ENCODE measurements at places on chromosomes 12 and 14.

GRCh38 chr14:51873221-51873893, 12.9 kb downstream of the GNG2 start:
- peak; percentile 42 for DNase-seq

DNA sequence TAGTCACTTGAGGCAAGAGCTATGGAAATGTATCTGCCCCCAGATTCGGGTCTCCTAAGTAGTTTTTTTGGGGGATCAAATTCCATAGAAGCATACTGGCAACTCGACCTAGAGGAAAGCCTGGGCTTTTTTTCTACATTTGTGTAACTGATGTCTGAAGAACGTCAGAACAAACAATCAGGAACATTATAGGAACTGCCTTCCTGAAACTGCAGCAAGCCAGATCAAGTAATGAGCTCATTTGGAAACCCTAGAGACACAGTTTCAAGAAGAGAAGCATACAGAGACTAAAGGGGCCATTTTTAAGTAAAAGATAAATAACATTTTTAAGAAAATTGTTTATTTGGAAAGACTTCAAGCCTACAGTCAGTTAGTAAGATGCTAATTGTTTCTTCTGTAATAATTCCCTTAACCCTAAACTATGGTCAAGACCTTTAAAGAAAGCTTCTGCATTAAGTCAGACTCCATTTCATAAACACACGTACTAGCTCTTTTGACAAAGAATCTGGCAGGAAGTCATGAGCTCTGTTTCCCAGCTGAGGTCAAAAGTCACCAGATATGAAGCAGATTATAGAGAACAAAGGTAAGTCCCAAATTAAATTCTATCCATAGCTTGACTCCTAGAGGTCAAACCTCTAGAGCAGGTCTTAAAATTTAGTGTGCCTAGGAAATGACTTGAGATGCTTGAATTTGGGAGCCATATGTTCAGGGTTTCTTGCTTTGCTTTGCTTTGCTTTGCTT, 112.8 kb downstream of the EGLN3 start:
- no peak for DNase-seq

DNA sequence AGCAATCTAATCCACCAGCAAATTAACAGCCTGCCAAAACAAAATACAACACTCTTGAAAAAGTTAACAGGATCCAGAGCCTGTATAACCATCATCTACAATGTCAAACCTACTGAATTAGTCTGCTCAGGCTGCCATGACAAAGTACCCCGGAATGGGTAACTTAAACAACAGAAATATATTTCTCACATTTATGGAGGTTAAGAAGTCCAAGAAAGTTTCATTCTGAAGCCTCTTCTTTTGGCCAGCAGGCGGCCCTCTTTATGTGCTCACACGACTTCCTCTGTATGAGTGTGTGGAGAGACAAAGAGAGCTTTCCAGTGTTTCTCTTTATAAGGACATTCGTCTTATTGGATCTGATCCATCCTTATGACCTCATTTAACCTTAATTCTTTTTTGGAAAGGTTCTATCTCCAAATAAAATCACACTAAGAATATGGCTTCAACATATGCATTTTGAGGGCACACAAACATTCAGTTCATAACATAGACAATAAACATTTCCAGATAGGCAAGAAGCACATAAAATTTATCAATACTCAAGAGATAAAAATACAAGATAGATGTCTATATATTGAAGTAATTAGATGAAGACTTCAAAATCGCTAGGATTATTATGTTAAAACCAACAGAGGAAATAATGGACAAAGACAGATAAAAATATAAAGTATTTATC, 5.9 kb upstream of the RERG start:
- DNase-seq, result peak; percentile 40

DNA sequence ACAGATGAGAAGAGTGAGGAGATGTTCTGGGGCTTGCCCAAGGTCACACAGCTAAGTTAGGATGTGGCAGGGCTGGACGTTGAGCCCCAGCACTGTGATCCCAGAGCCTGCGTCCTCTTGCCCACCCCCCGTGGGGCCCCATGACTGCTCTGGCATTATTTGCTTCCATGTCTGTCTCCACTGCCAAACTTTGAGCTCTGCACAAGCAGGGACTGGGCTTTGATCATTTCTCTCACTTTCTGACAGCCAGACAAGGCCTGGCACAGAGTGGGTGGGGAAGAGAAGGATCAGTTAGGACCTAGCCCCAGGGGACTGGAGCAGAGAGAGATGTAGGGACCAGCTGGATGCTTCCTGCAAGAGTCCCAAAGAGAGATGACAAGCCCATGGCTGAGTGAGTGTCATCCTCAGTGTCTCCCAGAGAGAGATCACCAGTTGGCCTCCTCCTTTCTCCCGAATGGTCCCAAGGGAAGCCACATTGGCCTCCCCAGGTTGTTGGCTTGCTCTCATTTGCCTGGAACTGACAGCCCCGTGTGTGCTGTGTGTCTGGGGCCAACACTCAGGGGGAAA, 126.7 kb upstream of the PWP1 start:
- DNase-seq, result no peak

- no peak for DNase-seq
Observed at GRCh38 chr14:69077841-69078240, 75.1 kb downstream of the DCAF5 start.

GRCh38 chr14:35503646-35504045, 30.3 kb upstream of the INSM2 start:
- no peak for DNase-seq

DNA sequence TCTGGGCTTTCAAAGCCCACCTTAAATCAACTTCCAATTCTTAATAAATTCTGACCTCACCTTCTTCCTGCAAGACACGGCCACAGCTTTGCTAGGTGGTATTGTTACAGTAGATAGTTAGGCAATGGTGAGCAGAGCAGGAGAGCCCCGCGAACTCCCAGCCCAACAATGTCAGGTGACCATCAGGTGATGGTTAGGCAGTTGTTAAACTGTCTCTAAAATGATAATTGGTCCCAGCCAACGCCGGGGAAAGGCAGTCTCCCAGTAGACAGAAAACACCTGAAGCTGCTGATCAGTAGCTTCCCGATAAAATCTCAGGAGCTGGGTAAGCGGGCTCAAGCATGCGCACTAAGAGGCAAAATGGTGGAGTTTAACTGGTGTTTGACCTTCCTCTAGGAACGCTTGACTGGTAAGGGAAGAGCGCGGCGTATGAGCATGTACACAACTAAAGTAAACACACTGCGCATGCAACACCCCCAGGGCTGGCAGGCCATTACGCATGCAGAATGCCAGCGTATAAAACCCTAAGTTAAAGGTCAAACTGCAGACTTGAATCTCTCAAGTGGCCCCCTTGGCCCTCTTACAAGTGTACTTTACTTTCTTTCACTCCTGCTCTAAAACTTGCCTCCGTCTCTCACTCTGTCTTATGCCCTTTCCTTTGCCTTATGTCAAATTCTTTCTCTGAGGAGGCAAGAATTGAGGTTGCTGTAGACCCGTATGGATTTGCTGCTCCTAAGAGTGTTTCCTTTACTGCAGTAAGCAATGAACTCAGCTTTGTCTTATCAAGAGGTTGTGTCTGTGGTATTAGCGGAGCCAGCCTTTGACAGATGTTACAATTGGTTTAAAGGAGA, 113.5 kb downstream of the C12orf75 start:
- no peak for DNase-seq

- no peak for DNase-seq
Observed at GRCh38 chr14:94217116-94217515, 43.0 kb downstream of the PPP4R4 start.

- no peak for DNase-seq
Observed at GRCh38 chr12:10453156-10453555, at the start of gene KLRC1. Gene KLRC1, minus strand, starts transcription at chr12:10453377. Its CDS starts 2,221 bp downstream, at chr12:10451156.

GRCh38 chr14:66330228-66330627, 155.9 kb upstream of the CCDC196 start:
- DNase-seq, result no peak

- no peak for DNase-seq
Observed at GRCh38 chr12:58919231-58920101, 838 bp downstream of the LRIG3 start.

GRCh38 chr12:60977966-60978365, 1282.2 kb upstream of the USP15 start:
- no peak for DNase-seq

DNA sequence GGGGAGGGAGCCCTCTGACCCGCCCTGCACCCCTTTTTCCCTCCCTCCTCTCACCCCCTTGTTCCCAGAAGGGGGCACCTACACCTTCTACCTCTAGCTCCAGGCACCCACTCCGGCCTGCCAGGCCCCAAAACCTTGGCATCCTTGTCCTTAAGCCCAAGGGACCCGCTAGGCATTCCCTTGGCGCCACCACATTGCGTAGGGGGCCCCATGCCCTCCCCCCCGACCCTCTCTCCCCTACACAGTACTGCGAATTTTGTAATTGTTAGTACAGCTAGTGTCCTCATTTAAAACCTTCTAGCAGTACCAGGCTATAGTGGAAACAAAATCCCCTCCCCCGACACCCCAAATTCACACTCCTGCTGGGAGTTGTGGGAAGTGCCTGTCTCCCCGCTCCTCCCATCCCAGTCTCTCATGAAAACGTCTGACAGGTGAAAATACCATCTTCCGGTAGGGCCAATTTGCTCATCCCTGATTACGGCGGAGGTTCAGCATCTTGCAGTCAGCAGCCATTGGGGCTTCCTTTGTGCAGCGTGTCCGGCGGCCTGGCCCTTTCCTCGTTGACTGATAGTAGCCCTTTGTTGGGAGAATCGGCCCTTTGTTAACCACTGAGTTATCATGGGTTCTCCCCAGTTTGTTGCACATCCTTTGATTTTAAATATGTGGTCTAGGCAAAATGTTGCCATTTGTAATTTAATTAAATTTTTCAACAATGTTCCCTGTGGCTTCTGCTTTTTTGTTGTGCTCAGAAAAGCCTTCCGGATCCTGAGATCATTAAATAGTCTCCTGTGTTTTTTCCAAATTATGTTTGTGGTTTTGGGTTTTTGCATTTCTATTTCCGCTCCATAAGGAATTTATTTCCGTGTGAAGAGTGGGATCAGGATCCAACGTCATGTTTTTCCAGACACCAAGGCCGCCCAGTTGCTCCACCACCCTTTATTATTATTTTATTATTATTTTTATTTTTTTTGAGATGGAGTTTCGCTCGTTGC, 7.9 kb upstream of the CEP170B start:
- DNase-seq, result no peak

GRCh38 chr12:45720069-45720468, 9.4 kb upstream of the ARID2 start:
- no peak for DNase-seq

GRCh38 chr14:60508707-60509437, at the start of gene SIX6:
Gene SIX6, plus strand, starts transcription at chr14:60509146. Its CDS starts 253 bp downstream, at chr14:60509399.
- DNase-seq, result no peak

GRCh38 chr14:94366146-94366915, 22.1 kb downstream of the SERPINA1 start:
- no peak for DNase-seq

DNA sequence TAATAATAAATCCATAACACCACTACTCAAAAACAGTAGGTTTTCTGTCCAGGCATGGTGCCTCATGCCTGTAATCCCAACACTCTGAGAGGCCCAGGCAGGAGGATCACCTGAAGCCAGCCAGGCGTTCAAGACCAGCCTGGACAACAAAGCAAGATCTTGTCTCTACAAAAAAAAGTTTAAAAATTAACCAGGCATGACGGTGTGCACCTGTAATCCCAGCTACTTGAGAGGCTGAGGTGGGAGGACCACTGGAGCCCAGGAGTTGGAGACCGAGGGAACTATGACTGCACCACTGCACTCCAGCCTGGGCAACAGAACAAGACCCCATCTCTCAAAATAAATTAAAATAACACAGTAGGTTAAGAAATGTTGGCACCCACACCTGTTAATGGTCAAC, 44.5 kb upstream of the AP4S1 start:
- no peak for DNase-seq

DNA sequence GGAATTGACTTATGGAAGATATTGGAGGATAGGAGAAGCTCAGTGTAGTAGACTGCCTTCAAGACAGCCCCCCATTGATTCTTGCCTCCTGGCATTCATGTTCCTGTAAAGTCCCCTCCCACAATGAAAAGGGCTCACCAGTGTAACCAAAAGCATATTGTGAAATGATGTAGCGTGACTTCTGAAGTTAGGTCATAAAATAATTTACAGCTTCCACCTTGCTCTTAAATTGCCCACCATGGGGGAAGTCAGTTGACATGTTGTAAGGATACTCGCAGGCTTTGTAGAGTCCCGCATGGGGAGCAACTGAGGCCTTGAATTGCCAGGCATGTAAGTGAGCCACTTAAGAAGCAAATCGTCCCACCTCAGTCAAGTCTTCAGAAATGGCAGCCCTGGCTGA, 25.1 kb downstream of the GTSF1 start:
- DNase-seq, result no peak

GRCh38 chr12:97131220-97131981, 224.3 kb downstream of the NEDD1 start:
- no peak for DNase-seq

GRCh38 chr14:20440882-20441281, 4.9 kb upstream of the KLHL33 start:
- DNase-seq, result peak; percentile 15

GRCh38 chr12:109436188-109436560, 40.9 kb downstream of the KCTD10 start:
- no peak for DNase-seq

DNA sequence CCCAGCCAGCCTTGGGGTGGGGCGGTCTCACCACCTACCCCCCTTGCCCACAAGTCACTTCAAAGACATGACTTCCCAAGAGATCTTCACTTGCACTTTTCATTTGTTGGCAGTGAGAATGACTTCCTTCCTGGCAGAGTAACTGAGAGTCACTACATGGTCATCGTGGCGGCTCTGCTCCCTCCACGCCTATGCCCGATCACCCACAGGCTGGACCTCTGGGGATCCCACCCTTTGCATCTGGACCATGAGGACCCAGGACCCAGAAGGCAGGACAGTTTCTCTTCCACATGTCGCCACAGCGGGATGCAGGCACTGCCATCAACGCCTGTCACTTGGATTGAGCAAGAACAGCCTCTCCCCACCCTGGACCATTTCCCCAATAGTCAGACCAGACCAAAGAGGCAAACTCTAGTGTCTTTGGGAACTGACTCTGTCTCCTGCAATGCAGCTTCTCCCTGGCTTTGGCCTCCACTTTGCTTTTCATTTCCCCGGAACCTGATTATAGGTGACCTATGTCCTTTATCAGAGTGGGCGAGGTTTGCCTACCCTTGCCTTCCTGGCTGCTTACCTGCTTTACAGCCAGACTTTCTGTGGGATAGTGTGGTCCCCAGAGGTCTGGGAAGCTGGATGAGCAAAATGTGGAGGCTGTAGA, 3.6 kb downstream of the VDR start:
- no peak for DNase-seq

- no peak for DNase-seq
Observed at GRCh38 chr12:232731-233614, 19.0 kb upstream of the SLC6A12 start.

- no peak for DNase-seq
Observed at GRCh38 chr14:94571395-94571794, 9.8 kb upstream of the SERPINA5 start.

Measured in activated CD4-positive, alpha-beta T cell treated with anti-CD3 and anti-CD28 coated beads, Interleukin-2, amount 10 ng/mL, durations not matched to agents 7 days and 5 days (primary cell).